ENCODE measurements at places on chromosomes 6 and 20.

DNA sequence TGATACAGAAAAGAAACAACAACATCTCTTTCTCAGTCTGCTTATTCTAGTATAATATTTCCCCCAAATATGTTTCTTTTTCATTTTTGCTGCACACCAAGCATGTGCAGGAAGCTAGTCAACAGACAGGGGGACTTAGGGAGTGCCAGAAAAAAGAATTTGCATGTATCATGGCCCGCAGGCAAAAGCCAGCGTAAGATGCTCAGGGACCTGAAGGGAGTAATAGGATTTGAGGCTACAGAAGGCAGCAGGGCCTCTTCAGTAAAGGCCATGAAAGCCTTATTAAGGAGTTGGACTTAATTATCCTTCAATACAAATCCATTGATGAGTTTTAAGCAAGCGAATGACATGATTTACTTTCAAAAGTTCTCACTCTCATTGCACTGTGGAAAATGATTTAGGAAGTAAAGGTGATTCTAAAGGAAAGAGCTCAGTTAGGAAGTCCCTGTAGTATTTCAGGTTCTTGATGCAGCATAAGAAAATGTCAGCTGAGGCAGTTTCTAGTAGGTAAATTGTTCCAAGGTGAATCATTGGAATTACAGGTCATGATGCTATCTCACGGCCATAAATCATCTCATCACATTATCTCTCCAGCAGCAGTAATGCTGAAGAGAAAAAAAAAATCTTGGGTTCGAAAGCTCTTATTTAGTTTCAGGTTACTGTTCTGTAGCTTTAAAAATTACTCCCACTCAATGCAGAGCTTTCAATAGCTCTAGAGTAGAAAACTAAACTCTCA is 94.8 kb downstream of the PTCHD4 start:
- no peak for DNase-seq

- DNase-seq, result no peak
Measured at GRCh38 chr20:39081255-39081654, 119.1 kb downstream of the DHX35 start.

GRCh38 chr6:30840935-30841643 is 43.2 kb upstream of the DDR1 start:
- no peak for DNase-seq

DNA sequence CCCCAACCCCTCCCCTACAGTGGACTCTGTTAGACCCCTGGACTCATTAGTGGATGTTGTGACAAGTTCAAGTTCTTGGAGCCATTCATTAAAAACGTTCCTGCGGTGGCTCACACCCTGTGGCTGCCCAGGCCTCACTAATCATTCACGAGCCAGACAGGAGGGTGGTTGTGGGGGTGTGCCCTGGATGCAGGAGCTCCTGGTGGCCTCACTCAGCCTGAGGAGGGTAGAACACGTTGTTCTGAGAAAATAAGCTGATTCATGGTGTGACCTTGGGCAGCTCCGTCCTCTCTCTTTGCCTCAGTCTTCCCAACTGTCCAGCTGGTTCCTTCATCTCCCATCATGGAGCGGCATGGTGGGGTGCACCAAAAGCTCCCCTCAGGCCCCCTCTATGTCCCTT is 16.7 kb downstream of the SLC13A3 start:
- DNase-seq, result no peak

- DNase-seq, result no peak
Measured at GRCh38 chr6:20331625-20332024, 70.1 kb upstream of the E2F3 start.

- DNase-seq, result no peak
Measured at GRCh38 chr6:109767961-109768360, 76.9 kb downstream of the FIG4 start.

- DNase-seq, result no peak
Measured at GRCh38 chr6:127515234-127515793, 3.8 kb downstream of the MTCL3 start.

DNA sequence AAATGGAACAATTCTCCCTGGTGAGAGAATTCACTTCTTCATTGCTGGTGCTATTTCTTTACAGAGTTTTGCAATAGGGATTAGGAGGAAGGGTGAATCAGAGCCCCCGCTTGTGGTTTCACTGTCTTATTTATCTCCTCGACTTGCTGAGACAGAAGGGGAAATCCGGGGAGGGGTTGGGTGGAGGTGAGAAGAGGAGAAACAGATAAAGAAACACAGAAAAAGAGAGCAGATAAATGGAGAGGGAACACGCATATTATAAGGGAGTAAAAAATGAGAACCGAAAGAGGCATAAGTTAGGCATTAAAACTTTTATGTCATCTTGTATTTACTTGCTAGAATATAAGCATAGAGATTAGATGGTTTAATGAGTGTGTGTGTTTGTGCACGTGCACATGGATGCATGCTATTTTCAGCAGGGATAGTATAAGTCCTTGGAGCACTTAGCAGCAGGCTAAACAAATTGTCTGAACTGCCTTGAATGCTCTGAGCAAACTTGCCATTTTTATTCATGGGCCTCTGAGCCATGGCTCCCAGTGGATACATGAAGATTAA is 105.0 kb downstream of the OLIG3 start:
- DNase-seq, result no peak

DNA sequence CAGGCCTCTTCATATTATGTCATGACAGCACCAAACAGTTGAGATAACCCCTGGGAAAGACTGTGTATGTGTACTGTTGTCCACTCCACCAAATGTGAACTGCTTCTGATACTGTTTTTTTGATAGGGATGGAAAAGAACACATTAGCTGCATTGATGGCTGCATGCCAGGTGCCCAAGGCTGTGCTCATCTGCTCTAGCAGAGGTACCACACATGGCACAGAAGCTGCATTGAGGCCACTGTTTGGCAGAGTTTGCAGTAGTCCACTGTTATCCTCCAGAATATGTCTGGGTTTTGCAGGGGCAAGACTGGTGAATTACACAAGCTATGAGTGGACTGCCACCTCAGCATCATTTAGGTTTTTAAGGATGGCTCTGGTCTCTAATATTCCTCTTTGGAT is 28.2 kb upstream of the ELMO2 start:
- DNase-seq, result no peak

- no peak for DNase-seq
Measured at GRCh38 chr6:64081453-64081852, 445.9 kb downstream of the PHF3 start.

DNA sequence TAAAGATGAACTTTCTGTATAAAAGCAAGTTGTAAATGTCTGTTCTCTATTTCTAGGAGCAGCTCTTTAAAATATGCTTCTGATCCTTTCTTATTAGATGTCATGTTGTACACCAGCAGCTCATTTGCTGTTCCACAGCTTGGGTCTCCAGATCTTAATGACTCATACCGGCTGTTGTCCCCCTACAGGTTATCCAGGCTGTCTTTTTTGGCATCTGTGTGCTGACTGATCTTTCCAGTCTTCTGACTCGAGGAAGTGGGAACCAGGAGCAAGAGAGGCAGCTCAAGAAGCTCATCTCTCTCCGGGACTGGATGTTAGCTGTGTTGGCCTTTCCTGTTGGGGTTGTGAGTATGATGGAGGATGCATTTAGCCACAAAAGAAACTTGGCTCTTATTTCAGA is 76.0 kb downstream of the AIG1 start:
- no peak for DNase-seq

GRCh38 chr6:21992178-21992967 is 304.5 kb downstream of the PRL start:
- no peak for DNase-seq

GRCh38 chr20:17543531-17544131 is 12.5 kb upstream of the BFSP1 start:
- no peak for DNase-seq

DNA sequence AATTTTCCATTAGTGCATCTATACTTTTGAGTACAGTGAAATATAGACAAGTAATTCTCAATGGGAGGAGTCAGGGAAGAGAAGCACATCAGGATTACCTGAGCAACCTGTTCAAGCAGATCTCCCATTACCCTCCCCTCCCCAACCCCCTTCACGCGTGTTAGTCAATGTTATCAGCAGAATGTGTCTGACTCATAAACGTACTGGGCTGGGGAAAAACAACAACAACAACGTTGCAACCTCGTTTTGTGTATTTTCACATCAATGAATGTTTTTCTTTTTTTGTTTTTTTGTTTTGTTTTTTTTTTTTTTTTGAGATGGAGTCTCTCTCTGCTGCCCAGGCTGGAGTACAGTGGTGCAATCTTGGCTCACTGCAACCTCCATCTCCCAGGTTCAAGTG is 287.0 kb upstream of the STXBP5 start:
- no peak for DNase-seq

GRCh38 chr6:76014626-76015530 is 57.6 kb downstream of the IMPG1 start:
- DNase-seq, result no peak

DNA sequence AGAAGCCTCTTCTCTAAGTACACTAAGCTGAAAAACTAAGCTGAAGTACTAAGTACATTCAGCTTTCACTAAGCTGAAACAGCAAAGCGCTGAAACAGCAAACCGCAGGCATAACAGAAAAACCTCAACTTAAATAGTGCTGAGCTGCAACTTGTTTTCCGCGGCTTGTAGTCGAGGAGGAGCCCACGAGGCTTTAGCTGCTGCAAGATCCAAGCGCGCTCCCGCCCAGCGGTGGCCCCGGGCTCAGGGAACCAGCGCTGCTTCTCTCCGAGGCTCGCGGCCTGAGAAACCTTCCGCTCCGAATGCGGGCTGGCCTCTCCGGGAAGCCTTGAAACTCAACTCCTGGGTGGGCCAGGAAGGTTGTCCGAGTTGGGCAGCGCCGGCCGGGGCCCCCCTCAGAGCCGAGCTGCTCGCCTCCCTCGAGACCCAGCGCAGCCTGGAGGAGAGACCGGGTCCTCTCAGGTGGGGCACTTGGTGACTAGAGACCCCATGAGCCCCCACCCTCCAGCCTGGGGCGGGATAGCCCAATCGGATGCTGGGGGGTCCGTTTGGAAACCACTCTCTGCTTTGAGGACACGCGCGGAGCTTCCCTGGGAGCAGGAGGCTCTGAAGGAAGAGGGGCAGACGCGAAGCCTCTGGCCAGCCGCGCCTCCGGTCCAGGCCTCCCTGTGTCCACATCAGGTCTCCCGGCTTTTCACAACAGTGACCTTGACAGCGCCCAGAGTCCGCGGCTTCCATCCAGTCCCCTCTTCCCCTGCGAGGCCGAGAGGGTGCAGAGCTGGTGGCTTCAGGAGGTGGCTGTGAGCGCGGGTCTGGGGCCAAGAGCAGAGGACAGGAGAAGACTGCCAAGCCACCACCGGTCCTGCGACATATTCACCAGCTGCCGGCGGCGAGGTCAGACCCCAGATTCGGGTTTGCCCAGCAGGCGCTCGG is 38.1 kb upstream of the HLA-E start:
- DNase-seq, result no peak

DNA sequence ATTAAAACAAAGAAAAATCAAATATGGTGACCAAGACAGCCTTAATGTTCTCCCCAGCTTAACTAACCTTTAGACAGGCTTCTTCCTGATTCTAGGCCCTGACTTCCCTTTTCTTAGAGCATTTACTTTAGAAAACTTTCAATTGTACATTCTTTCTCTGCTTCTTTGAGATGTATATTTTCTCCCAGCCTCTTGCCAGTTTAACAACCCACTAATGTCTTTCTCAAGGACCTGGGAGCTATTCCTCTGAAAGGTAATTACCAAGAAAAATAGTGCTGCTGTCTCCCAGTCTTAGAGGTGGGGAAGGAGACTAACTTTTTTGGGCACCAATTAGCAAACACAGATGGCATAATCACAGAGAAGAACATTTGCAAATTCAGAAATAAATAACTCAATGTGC is 62.8 kb upstream of the KCNQ5 start:
- DNase-seq, result no peak

DNA sequence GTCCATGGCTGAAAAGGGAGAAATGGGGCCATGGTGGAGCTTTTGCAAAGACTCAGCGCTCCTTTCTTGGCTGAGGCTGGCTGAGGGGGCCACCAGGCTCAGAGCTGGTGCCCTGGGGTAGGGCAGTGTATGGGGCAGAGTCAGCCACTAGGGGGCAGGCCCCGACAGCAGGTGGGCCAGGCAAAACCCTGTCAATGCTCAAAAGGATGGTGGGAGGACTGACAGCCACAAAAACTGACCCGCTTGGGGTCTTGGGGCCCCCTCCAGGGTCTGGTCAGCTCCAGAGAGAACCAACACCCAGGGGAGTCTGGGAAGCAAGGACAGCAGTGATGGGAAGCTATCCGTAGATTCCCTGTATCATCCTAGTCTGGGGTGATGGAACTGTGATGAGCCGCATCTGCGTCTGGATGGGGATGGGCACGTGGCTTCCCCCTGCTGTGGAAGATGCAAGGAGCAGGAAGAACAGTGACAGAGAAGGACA is 306.9 kb downstream of the DHX35 start:
- DNase-seq, result no peak

DNA sequence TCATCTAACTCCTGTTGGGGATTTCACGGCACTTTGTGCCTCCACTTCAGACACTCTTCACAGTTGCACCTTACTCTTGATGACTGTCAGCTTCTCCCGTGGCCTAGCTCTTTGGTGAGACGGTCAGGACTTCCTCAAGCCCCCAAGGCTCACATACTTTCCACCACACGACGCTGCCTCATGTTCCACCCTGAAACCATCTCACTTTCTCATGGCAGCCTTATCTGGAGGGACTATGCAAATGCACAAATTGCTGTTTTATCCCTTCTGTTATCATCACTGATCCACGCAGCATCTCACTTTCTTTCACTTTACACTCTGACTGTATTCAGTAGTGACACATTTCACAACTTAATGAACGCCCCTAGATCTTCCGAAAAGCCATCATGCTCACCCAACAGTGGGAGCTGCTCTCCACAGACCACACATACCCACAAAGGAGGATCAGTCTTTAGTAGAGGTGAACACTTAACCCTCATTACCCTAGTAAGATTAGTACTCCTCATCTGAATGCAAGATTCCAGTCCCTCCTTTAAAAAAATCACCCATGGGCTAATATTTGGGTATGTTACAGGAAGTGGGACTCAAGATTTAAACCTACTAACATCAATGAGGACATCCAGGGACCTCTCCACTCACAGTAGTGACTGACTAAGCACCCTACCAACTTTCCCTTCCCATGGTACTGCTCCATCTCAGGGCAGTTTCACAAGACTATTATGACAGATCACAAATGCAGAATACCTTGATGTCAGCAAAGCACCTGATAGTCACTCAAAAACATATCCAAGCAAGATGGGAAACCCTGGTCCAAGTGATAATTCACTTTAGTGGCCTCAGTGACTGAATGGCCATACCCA is 35.4 kb downstream of the FYN start:
- no peak for DNase-seq

All from esophagus squamous epithelium (tissue), 5 donors.